ENCODE measurements at places on chromosomes 3 and 15. TPM values are rescaled to one million over a fixed set of nuclear protein-coding genes. Genes with fewer than 3 reads are reported as not detected.

The NOX5 gene
- polyA plus RNA-seq = 0.86 TPM

The RPS27L gene
- 171 TPM for polyA plus RNA-seq

The SLC15A2 gene
- polyA plus RNA-seq = 0.11 TPM

The IGF1R gene
- 21.2 TPM for polyA plus RNA-seq

The EXD1 gene
- polyA plus RNA-seq = not detected
